Cerebellar cortex (tissue), 1 donor: ENCODE measurements at places on chromosomes 12 and 14.
A peak's percentile ranks its signal among the peaks of the same experiment; 100 is the strongest.

GRCh38 chr14:67526676-67527459 lies 6.2 kb upstream of the PLEKHH1 start:
- DNase-seq, result peak; percentile 91

GRCh38 chr12:65496617-65497016 lies 218.1 kb downstream of the MSRB3 start:
- no peak for DNase-seq

GRCh38 chr12:119544765-119545625 lies 48.6 kb upstream of the TMEM233 start:
- DNase-seq, result peak; percentile 76

DNA sequence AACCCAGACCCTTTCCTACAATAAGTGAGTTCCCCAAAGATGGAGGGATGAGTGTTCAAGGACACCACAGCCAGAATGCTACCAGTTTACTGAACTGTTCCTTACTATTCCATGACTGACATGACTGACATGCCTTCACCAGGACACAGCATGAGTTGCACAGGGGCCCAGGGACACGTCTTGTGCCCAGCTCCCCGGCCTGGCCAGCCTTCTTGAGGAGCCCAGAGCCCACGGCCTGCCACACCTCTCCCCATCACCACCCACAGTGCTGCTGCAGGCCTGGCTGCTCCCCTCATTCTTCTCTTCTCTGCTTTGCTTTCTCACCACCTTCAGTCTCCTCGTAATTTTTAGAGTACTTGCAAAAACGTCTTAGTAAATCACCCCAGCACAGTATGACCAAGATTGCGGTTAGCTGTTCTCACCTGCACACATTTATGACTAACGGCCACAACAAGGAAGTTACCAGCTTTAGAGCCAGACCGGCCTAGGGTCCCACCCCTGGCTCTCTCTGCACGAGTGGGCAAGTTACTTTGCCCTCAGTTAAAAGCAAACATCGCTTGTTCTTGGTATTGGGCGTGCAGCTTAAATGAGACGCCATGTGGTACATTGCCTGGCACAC lies 18.5 kb downstream of the PPP2R5E start:
- DNase-seq, result no peak

DNA sequence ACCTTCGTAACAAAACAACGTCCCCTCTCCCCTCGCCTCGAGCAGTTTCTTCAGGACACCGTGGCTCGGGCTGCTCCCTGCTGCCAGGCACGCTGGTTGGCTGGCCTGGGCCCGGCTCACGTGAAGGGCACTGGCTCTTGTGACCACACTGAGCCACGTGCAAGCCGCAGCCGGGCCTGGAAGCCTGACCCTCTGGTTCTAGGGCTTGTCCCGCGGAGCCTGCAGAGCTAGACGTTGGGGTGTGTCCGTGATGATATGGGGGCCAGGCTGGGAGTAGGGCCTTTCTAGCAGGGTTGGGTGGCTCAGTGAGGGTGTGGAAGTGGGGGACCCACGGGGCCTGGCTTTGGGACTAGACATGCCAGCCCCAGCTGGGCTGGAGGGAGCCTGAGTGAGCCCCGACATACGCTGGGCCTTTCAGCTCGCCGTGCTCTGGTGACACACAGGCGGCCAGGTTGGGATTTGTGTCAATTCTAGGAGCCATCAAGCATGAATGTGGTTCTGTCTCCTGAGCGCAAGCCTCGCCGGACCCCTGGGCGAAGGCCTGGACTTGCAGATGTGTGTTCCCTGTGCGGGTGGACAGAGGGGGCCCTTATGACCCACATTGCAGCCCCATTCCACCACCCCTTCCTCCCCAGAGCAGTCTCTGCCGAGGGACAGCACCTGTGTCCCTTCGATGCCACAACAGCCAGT lies 13.6 kb upstream of the AMN start:
- DNase-seq, result no peak

GRCh38 chr14:95315579-95315978 lies 4.1 kb downstream of the CLMN start:
- DNase-seq, result no peak

DNA sequence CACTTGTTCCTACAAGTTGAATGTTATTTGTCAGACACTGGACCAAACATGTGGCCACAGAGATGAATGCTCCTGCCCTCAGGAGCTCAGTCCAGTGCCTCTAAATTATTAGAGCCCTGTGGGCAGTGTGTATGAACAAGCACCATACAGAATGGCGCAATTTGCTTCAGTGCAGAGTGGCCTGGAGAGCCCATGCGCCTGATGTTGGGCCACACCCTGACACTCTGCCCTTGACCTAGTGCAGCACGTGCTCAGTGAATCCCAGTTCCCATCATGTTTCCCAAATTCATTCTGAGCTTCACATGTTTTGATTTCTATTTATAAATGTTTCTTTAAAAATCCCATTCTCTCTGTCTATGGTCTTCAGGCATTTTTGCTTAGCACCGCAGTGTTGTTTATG lies 116.8 kb downstream of the PRMT8 start:
- no peak for DNase-seq

DNA sequence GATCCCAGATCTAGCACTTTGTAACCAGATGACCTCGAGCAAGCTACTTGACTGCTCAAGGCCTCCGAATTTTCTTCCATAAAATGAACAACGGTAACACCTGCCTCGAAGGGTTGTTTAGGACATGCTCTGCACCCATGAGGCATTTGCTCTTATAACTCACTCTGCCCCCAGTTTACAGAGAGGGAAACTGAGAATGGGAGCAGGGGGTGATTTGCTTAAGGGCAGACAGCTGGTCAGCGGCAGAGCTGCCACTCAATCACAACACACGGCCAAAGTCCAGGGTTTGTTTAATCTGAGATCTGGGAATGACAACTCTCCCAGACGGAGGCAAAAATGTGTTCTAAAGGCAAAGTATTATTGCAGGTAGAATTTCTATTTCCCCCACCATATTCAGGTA lies 156.3 kb downstream of the RIMBP2 start:
- no peak for DNase-seq

- DNase-seq, result no peak
These were observed 4.8 kb downstream of the SLC8A3 start for GRCh38 chr14:70183991-70184390.

GRCh38 chr14:78188882-78189281 lies 18.7 kb downstream of the NRXN3 start:
- DNase-seq, result no peak

DNA sequence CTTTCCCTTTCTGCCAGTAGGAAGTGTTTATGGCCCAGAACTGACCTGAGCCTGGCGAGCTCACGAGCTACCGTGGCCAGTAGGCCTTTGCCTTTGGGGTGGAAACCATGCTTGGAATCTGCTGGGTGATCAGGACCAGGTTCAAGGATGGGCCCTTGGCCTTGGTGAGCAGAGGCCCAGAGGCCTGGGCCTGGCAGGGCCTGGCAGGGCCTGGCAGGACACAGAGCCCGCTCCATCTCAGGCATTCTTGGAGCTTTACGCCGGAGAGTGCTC lies 184.8 kb upstream of the RTL1 start:
- DNase-seq, result no peak

- no peak for DNase-seq
These were observed 880.2 kb upstream of the TMEM132C start for GRCh38 chr12:127386723-127387122.

DNA sequence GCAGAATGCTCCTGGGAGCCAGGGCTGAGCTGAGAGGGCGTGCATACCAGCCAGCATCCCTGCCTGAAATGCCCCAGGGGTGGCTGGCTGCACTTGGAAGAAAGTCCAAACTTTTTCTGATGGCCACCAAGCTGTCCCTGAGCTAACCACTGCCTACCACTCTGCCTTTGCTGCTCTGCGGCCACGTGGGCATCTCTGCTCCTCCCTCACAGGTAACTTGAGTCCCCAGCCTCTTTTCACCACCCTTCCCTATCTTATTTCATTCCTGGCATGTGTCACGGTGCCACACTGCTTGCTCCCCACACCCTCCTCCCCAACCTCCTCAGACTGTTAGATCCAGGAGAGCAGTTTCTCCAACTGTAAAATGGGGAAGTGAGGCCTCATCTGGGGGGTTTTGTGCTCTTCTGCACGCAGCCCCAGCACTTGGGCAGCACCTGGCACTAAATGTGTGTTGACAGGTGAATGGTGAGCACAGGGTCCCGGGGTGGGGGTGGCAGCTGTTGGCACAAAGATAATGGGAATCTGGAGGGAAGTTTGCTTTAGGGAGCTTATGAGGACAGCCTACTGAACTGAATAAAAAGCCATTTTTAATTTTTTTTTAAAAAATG lies 113.0 kb downstream of the GLT1D1 start:
- no peak for DNase-seq

DNA sequence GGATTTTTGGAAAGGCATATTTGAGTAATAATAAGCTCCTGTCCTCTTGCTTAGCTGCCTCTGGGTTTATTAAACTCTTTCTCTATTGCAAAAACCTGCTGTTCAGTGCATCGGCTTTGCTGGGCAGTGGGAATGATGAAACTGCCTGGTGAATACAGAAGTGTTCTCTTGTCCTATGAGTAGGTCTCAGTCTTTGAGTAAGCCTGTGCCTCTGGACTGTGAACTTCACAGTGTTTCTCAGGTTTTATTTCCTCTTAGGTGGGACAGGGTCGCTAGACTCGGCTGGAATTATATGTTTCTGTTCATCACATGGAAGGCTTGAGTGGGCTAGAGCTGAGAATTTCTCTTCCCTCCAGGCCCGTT lies 46.4 kb downstream of the CRADD start:
- no peak for DNase-seq

- no peak for DNase-seq
These were observed 18.1 kb upstream of the C12orf42 start for GRCh38 chr12:103513875-103514274.

- no peak for DNase-seq
These were observed 22.8 kb downstream of the RAB35 start for GRCh38 chr12:120093592-120094355.

DNA sequence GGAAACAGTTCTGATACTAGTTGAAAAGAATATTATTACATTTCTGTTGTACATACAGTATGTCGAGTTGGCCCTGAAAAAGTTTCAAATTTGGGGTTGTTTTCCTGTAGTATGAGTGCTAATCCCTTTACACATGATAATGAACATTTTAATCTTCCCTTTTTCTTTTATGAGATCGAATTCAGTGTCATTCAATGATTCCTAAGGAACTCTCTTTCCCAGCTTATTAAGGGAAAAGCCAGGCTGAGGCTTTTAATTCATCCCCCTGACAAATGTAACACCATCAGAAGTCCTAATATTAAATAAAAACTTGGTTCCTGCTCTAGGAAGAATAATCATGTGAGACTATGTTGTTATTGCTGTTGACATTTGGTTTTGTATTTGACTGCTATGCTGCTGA lies 42.9 kb upstream of the USP44 start:
- DNase-seq, result no peak

DNA sequence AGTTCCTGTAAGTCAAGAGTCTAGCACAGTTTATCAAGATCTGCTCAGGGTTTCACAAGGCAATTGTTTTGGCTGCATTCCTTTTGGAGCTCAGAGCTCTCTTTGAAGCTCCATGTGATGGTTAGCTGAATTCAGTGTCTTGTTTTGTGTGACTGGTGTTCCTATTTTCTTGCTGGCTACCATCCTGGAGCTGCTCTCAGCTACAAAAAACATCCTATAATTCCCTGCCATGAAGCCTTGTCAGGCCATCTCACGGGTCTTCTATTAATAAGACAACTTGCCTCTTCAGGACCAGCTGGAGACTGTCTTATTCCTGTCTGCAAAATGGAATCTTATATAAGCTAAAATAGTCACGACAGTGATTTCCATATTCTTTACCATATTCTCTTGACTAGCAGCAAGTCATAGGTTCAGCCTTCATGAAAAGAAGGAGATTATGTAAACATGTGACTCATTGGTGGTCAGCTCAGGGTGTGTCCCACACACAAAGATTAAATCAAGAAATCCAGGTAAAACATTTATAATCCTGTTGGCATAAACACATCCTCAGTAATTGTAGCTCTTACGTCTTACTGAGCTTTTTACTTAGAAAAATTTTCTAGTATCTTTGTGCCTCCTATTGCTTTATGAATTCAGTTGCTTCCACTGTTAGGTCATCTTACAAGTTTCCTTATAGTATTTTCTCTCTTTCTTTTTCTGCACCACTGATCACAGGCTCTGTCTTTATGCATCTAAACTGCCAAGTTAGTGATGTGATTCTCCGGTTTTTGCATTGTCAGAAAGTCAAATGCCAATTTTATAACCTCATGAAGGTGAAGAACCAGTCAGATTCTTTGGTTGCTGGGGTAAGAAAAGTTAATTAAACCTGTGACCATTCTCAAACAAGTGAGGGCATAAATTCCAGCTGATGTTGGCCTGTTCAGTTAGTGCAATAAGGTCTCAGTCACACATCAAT lies 378.5 kb upstream of the MGAT4C start:
- no peak for DNase-seq

DNA sequence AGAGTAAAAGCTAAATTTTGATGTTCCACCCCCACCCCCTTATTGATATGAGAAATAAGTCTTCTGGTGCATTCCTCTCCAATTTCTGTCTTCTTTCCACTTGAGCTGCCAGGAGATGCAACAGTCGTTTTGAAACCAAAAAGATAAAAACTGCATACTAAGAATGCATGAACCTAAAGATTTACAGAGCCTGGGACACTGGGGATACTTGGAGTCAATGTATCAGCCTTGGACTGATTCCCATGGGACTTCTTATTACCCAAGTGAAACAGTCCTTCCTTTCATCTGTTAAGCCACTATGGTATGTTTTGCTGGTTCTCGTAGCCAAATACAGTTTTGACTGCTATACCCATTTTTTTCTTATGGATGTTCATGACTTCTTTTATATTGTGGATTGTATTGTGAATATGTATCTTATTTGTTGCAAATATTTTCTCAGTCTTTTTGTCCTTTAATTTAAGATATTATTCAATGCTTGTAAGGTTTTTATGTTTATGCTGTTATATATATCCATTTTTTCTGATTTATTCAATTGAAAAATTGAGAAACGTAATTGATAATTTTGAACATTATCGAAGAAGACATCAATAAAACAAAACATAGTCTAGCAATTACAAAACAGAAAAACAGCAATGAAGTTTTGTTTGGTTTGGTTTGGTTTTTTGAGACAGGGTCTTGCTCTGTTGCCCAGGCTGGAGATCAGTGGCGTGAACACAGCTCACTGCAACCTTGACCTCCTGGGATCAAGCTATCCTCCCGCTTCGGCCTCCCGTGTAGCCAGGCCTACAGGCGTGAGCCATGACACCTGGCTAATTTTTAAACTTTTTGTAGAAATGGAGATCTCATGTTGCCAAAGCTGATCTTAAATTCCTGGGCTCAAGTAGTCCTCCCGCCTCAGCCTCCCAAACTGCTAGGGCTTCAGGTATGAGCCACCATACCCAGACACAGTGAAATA lies 85.4 kb upstream of the ETV6 start:
- no peak for DNase-seq

GRCh38 chr12:126488806-126489205 lies 1423.6 kb downstream of the AACS start:
- DNase-seq, result no peak

DNA sequence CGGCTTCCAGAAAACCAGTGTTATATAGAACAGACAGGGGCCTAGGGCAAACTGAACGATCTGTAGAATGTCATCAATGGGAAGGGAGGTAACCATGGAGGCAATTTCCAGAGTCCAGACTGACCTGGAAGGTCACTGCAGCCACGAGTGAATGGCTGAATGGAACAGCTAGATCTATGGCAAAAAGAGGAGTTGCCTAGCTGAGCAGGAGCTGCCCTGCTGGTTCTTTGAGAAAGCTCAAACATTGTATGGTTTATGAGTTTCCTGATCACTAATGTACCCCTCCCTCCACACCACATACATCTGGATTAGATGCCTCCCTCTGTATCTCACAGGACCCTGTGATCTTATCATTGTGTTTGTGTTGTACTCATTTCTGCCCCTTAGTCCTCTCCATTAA lies 1.0 kb upstream of the RERG start:
- no peak for DNase-seq
